Calu3 (cell line): ENCODE measurements at places on chromosomes 7 and 10. TPM values are rescaled to one million over a fixed set of nuclear protein-coding genes. Genes with fewer than 3 reads are reported as not detected.

DNA sequence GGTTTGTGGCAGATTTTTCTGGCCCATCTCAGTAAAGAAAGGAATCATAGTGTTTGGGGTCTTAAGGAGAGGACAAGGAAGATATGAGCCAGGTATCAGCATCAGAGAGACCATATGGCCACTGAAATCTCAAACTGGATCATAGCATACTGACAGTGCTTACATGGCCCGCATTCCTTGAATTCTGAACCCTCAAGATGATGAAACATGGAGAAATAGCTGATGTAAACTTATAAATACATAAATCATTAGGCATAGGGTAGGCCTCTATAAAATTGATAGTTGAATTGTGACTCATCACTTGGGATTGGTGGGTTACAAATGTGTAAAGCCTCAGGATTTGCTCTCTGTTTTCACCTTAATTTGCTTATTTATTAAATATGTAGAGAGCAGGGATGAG lies 688.5 kb downstream of the CNTNAP2 start:
- H3K36me3 ChIP-seq = no peaks in the 10 kb centered on the region
- no peak overlapping the region for H3K4me3 ChIP-seq
- no peak for DNase-seq
- H3K27ac ChIP-seq = no peak overlapping the region
- no peaks in the 10 kb centered on the region for H3K4me1 ChIP-seq

- H3K27me3 ChIP-seq = no peaks in the 10 kb centered on the region
- no peaks in the 10 kb centered on the region for H3K4me1 ChIP-seq
- no peak for DNase-seq
These were observed 51.0 kb downstream of the RTKN2 start for GRCh38 chr10:62217683-62218082.

Gene SFTPA2
- total RNA-seq = 0.21 and 0.86 TPM in 2 replicates

Gene EPHB6
- total RNA-seq = 3.0 and 3.1 TPM in 2 replicates

Gene SPDYE16
- not detected in 2 replicates for total RNA-seq

Gene ELMO1
- not detected in 2 replicates for total RNA-seq
